ENCODE measurements at places on chromosomes 16 and 17.
A peak's percentile ranks its signal among the peaks of the same experiment; 100 is the strongest.

- DNase-seq: no peak
Observed at GRCh38 chr17:65824901-65825300, 263.5 kb upstream of the AXIN2 start.

DNA sequence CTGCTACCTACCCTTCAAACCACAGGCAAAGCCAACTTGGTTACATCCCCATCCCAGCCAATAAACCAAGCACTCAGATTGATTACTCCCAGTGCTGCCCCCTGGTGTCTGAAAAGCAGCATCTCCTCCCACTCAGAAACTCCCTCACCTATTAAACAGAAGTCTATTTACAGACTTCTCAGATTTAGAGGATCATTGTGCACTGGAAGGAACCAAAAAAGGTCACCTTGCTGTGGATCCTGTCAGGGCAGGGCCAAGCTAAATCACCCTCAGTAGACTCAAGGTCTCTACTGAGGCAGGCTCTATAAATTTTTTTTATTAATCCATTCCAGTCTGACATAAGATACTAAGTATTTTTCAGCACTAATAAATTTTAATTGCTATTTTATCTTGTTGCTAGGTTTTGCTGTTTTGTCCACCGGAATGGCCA, 17.6 kb downstream of the HIGD1B start:
- peak; percentile 37 for DNase-seq

DNA sequence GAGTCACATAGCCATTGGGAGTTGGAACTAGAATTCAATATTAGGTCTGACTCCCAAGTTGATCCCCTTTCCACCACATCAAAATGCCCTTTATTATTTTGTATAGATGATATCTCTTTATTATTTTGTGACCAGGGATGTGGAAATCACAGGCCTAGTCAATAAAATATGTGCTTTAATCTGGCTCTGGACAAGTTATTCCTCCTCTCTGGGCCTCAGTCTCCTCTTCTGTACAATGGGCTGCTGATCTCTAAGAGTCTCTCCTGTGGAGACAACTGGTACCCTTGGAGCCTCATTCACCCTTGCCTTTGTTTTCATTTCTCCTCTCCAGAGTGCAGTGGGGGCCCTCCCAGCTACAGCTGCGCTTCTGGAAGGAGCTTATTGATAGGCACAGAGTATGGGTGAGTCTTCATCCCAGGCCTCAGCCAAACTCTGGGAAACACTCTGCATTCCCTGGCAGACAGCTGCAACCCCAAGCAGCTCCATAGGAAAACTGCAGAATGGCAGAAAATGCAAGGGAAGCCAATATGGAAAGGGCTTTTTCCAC, 4.3 kb upstream of the ABAT start:
- DNase-seq: no peak

DNA sequence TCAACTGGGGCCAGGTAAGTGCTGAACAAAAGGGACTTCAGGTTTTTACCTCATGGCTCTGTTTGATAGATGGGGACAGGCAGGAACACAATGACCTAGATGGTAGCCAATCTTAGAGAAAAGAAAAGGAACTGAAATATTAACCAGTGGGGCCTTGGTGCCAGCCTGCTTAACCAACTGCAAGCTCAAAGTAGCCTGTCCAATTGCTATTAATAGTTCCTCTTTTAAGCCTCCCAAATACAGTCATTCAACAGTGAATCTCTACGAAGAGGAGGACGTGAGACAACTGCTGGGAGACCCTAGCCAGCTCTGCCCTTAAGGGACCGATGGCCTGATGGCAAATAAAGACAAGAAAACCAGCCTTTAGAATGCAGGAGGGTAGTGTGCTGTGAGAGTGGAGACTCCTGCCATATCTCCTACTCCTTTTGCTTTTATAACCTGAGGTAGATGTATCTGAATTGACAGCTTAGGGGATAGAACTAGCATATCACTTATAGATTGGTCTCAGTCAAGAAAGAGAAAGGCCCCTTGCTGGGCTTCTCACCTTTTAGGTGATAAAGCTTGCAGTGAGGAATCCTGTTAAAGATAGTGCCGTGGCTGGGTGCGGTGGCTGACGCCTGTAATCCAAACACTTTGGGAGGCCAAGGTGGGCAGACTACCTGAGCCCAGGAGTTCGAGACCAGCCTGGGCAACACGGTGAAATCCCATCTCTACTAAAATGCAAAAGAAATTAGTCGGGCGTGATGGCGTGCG, 28.3 kb downstream of the ARSG start:
- DNase-seq: no peak

GRCh38 chr16:82892324-82892723, 265.6 kb downstream of the CDH13 start:
- DNase-seq: no peak

DNA sequence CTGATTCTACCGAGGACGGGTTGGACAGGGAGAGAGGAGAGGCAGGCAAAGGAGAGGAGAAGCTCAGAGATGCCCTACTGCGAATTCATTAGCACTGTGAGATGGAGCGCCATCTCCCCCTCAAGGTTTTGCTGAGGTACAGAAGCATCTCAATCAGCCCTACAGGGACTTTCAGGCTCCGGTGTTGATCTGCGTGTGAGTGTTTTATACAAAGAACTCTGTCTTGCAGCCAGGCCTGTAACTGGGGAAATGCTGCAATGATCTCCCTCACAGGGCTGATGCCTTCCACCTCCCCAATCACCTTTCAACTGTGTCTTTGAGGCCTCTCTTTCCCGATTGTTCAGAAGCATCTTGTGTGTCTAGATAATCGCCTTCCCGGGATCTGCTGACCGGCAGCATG, 74.8 kb downstream of the IRX6 start:
- no peak for DNase-seq

GRCh38 chr17:46944931-46945330, 22.0 kb downstream of the GOSR2 start:
- DNase-seq: no peak

DNA sequence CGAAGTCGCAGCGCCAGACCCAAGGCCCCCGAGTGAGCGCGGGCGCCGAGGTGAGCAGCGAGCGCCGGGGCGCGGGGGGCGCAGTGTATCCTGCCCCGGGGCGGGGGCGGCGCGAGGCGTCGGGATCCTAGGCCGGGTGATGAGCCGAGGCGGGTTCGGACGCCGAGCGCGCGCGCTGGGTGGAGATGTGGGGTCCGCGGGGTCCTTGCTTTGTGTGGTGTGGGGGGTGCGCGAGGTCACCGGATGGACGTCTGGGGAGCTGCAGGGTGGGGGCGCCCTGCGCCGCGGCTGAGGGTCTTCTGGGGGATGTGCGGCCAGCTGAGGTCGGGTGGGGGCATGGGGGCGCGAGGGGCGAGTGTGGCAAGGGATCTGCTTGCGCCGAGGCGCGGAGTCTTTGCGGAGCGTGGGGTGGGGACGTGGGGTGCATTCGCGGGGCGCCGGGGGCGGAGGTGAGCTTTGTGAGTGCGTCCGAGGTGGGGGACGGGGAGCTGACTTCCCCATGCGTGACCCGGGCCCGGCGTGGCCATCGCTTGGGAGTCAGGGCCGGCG, 560 bp downstream of the RAI1 start:
- no peak for DNase-seq

- no peak for DNase-seq
Observed at GRCh38 chr17:75604034-75604695, 16.6 kb downstream of the MYO15B start.

DNA sequence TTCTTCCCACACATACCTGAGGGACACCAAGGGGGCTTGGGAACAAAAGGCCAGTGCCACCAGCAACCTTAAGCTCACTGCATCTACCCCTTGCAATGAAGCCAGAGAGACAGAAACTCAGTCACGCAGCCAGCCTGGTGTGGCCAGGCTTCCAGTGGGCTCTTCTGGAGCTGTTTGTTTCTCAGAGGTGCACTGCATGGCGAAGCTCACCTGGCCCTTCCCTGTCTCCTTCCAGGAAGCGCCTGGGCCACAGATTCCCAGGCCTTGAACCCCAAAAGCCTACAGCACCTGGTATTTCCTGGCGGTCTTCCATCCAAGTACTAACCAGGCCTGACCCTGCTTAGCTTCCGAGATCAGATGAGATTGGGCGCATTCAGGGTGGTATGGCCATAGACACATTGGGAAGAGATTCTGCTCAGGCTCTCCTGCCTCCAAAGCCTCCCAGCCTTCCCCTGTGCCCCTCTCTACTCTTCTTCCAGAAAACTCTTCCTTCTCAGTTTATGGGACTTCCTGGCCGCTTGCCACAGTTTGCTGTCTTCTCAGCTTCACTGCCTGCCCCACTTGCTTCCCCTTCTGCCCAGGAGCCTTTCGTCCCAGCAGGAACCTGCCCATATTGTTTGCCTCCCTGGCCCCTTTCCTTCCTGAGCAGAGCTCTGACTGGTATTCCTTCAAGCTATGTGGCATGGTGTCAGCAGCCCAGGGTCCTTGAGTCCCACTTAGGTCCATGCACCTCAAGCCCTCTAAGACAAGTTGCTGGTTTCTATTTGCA, 1.6 kb downstream of the CISD3 start:
- no peak for DNase-seq

- no peak for DNase-seq
Observed at GRCh38 chr17:80145076-80146075, 1.6 kb downstream of the EIF4A3 start.

- no peak for DNase-seq
Observed at GRCh38 chr17:80261159-80261894, 675 bp downstream of the RNF213 start.

DNA sequence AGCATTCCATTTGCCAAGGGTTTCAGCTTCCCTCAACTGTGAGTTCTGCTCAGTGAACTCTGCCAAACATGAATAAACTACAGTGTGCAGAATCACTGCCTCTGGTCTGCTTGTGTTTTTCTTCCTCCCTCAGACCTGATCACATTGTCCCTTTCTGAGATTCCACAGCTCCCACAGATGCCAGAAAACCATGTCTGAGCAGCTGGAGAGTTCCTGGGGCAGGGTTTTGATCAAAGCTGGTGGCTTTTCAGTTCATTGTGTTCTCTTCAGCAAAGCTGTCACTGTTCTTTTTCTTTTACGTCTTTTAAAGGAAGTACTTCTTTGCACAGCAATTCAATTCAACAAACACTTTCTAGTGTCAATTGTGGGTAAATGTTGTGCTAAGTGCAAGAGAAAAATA, 555.8 kb downstream of the RBFOX1 start:
- no peak for DNase-seq

GRCh38 chr16:61590577-61590976, 445.7 kb downstream of the CDH8 start:
- DNase-seq: no peak

GRCh38 chr17:79137789-79138165, 63.2 kb downstream of the ENGASE start:
- no peak for DNase-seq

DNA sequence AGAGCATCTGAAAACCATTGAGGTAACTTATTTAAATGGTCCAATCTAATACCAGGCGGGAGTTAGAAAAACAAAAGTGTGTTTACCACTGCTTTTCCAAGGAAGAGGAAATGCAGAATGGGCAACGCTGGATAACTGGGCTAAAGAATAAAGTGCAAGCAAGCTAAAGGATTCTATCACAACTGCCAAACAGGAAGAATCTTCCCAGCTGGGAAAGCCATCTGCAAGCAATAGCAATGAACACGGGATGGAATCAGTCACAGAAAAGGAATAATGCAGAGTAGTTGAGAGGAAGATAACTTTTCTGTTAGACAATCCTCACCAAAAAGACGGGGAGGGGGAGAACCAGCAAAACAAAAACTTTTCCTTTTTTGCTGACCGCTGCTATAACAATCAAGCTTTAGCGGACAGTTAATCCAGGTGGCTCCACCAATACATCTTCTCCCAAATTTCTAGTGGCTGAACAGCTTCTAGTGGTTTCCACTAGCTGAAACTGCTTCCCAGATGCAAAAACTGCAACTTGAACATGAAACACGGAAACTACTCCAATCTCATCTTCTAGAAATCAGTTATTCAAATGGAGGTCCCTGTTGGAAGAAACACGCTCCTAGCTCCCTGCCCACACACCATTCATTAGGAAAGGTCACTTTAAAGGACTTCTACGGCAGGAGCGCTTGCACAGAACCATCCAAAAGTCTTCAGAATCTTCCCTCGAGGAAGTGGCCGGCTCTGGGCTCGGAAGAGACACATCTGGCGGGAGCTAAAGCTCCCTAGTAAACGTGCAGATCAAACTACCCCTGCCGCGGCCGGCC, 929 bp downstream of the TMEM11 start:
- no peak for DNase-seq

GRCh38 chr16:56814537-56815432, 50.2 kb upstream of the SLC12A3 start:
- DNase-seq: no peak

DNA sequence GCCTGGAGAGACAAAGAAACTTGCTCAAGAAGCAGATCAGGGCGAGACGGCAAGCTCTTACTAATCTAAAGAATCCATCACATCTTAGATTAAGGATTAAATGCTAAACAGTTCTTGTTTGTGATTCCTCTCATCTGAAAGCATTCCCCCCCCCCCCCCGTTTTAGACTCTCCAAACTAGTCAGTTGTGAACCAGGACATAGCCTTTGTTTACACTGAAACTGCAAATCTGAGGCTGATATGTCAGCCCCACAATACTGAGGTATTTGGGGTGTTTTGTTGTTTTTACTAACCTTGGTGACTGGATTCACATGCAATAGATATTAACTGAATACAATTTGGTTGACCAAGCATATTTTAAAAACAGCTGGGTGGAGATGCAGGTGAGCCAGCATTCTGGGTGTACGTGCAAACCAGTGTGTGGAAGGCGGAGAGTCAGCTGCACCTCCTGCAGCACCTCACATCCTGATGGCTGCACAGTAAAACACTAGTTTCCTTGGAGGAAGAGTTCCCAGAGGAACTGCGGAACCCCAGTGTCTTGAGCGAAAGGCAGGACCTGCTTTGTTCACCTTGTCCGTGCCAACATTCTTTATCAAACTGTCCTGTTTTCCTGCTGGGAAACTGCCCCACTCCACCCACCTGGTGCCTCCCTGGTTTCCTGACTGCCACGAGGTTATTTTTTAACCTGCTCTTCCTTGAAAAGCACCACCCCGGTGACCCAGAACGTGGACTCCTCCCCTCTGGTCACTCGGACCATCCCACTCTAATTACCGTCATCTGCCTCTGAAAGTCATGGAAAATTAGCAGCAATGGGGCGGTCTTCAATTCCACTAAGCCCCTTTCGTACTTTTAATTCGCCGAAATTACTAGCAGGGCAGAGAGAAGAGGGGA, 1.2 kb upstream of the YPEL2 start:
- no peak for DNase-seq

- no peak for DNase-seq
Observed at GRCh38 chr17:74243013-74243755, 29.8 kb downstream of the TTYH2 start.

DNA sequence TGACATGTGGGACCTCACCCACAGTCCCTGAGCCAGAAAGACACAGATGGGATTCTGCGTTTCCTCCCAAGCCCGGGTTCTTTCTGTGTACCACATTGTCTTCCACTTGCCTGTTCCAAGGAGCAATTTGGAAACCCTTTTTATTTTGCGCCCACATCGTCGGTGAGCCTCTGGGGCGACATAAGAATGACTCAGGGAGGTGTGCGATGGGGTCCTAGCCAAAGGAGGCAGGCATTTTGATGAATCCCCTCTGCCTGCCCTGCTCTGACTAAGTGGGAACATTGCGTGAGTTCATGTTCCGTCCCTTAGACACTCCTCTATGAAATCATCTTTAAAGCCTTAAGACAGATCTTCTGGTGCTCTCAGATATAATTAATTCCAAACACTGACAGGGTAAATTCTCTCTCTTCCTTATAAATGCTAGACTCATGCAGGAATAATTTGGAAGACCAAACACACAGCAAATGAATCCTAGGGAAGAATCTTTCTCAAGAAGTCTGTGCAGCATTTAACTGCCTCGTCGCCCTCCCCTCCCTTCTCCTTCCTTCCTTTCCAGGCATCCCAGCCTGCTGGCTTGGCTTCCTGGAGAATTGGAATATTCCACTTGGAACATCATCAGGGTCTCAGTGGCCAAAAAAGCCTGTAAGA, 52.7 kb upstream of the FOXF1 start:
- peak; percentile 80 for DNase-seq
